ENCODE measurements at places on chromosomes 16 and 17.
A peak's percentile ranks its signal among the peaks of the same experiment; 100 is the strongest.

DNA sequence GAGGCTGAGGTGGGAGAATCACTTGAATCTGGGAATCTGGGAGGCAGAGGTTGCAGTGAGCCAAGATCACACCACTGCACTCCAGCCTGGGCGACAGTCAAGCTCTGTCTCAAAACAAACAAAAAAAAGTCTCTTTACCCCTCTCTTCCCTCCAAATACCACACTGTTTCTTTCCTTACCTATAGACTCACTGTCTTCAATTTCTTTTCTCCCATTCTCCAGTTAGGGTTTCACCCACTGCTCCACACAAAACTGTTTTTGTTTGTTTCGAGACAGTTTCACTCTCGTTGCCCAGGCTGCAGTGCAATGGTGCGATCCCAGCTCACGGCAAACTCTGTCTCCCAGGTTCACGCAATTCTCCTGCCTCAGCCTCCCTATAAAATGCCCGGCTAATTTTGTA, 6.1 kb upstream of the CD2BP2 start:
- no peak for DNase-seq

GRCh38 chr17:19376811-19377210, 1.5 kb upstream of the MAPK7 start:
- no peak for DNase-seq

- no peak for DNase-seq
Observed at GRCh38 chr17:81278831-81279230, 16.3 kb downstream of the SLC38A10 start.

DNA sequence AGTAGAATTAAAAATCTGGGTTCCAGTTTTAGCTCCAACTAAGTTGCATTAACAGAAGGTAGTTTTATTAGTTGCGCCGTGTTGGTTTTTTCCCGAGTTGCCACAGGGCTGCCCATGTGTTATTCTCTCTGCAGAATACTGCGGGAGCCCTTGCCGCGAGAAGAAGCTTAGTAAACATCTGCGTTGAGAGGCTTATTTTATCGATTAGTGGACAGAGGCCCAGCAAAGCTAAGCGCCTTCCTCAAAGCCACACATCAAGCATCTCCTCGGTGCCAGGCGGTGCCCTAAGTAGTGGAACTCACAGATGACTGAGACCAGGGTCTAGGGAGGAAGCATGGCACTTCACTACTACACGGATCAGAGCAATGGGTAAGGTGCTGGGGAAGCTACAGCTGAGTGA, 212.3 kb upstream of the IRX5 start:
- no peak for DNase-seq

DNA sequence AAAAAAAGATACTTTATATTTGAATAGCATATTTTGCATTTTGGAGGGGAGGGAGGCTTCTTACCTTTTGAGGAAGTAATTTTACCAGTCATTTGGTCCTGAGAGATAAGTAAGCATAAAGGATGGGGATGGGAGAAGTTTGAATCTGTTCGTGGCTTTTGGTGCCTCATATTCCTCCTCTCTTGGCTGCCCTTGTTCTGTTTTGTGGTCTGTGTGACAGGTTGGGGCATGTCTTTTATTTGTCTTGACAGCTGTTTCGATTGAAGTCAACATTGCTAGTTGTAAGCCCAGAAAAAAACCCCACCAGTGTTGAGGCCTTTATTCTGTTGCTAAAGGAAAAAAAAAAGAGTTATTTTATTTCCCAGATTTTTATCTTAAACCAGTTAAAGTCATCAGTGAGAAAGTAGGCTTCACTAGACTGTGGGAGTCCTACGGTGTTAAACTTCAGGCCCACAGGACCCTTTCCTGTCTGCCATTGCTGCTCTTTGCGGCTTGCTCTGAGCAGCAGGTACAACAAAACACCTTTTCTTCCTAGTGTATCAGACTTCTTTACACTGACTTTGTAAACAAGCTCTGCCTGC, 11.4 kb downstream of the SLC7A6 start:
- DNase-seq: peak; percentile 53

DNA sequence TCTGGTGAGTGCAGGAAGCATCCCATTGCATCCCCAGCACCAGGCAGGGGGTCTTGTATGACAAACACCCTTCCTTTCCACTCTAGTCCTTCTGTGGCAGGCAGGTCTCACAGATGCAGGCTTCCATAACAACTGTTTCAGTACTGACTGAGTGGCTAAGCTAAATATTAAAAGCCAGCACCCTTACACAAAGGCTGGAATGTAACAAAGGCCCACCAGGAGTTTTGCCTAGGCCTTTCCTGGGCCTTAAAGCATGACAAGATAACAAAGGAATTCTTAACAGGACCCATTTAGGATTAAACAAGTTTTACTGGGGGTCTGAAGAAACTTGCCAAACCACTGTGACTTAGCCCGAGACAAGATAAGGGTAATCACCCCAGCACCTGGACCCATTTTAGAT, 228.9 kb upstream of the RPL38 start:
- no peak for DNase-seq

DNA sequence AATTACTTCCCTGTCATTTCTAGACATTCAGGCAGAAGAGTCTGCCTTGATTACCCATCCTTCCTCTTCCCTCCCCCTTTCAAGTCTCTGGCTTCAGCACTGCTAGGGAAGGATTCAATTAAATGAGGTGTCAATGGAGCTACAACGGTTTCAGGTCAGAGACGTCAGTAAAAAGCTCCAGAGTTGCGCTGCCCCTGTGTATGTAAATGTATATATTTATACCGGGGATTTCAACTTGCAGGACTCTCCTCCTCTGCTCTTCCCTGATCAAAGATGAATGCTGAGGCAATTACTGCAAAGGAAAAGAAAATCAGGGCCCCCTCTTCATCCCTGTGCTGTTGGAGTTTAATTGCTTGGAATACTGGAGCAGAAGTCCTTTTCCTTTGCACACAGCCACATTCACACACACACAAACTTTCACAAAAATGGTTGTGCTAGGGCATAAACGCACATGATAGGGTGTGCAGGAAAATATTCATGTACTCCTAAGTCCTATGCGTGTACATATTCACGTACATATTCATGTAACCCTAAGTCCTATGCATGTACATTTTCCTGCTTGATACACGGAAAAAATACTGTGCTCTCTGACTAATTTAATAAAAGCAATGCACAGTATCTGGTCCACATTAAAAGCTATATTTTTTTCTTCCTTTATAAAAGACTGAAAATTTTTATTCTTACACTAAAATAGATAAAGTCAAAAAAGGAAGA, 129.7 kb upstream of the PMFBP1 start:
- no peak for DNase-seq

GRCh38 chr16:1749152-1750117, 21.9 kb downstream of the NME3 start:
- DNase-seq: no peak

DNA sequence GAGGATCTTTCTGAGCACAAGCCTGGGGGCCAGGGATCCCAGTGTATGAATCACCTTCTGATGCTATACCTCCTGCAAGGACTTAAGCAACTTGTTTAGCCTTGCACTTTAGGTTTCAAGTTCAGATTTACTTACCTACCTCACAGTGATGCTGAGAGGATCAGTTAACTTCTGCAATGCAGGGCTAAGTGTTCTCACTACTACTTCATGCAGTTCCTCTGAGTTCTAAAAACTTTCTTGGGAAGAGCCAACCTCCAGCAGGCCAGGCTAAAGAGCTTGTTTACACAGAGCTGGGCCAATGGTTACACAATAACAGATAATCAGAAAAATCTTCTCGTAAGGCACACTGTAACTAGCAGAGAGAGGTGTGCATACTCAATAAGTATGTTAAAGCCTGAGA, 13.0 kb downstream of the VEZF1 start:
- DNase-seq: no peak

DNA sequence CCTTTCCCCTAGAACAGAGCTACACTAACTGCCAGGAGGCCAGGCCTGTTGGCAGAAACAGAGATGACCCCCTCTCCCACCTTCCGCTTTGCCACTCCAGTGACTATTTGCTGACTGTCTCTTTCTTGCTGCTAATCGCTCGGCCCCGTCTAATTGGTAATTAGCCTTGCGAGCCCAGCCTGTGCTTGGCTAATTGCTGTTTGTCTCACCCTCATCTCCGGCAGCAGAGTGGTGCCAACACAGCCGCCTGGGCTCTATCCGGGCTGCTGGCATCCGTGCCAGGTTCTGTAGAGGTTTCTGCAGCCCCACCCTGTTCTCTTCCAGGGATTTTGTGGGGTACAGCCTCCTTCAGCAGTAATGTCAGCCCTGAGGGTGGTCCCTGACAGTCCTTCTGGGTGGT, 27.4 kb upstream of the PHB1 start:
- no peak for DNase-seq

DNA sequence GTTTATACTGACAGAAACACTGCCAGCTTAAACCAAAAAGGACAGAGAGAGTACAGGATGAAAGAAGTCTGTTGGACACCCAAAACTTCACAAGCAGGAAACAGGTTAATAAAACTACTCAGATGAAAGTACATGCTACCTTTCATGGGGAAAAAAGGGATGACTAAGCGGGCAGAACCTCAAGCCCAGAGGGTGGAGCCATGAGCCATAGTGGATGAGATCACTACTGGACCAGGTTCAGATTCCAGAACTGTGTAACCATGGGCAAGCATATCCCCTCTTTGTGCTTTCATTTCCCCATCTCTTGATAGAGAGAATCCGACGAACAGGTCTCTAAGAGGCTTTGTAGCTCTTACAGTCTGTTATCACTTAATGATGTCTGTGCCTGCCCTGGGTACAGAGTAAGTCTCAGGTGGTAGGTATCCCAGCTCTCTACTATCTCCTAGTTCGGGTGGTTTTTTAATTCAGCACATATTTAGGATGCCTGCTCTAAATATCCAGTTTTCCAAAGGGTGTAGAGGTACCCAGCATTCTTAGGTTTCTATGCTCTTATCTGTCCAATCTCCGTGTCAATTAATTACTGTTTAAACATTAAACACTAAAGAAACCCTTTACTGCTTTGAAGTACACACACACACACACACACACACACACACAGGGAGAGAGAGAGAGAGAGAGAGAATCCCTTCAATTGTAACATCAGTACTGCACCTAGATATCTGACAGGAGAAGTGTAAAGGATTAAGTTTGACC, 206.7 kb downstream of the ZNF423 start:
- no peak for DNase-seq

- DNase-seq: no peak
Observed at GRCh38 chr16:68399456-68399855, 48.9 kb downstream of the SMPD3 start.

GRCh38 chr17:77916703-77917481, 41.6 kb upstream of the TNRC6C start:
- no peak for DNase-seq

- DNase-seq: no peak
Observed at GRCh38 chr17:3503285-3503684, 27.5 kb downstream of the ASPA start.

- peak; percentile 54 for DNase-seq
Observed at GRCh38 chr17:21098934-21099689, 27.7 kb upstream of the DHRS7B start.

DNA sequence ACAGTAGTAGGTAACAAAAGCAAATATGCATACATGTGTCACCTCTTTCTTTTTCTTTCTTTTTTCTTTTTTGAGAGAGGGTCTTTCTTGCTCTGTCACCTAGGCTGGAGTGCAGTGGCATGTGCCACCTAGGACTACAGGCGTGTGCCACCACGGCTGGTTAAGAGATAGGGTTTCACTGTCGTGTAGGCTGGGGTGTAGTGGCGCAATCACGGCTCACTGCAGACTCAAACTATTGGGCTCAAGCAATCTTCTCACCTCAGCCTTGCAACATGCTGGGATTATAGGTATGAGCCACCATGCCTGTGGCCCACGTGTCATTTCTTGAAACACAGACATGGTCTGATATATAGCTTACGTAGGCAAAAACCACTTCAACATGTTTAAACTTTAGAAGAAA, 397.7 kb upstream of the PMFBP1 start:
- no peak for DNase-seq

DNA sequence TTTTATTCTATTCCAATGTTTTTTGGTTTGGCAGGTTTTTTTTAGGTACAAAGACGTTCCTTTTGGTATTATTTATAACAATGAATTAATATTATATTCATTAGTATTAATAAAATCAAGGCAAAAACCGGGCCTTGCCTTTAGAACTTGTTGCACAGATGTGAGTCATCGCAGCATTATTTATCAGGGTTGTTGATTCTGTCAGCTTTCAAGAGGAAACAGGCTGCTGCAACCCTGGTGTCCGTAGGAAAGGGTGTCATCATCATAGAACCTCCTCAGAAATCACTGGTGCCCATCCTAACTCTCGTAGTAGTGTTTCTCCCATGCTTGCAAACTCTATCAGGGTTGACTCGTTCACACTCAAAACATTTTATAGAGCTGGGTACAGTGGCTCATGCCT, 10.2 kb upstream of the LRRC37B start:
- DNase-seq: no peak

DNA sequence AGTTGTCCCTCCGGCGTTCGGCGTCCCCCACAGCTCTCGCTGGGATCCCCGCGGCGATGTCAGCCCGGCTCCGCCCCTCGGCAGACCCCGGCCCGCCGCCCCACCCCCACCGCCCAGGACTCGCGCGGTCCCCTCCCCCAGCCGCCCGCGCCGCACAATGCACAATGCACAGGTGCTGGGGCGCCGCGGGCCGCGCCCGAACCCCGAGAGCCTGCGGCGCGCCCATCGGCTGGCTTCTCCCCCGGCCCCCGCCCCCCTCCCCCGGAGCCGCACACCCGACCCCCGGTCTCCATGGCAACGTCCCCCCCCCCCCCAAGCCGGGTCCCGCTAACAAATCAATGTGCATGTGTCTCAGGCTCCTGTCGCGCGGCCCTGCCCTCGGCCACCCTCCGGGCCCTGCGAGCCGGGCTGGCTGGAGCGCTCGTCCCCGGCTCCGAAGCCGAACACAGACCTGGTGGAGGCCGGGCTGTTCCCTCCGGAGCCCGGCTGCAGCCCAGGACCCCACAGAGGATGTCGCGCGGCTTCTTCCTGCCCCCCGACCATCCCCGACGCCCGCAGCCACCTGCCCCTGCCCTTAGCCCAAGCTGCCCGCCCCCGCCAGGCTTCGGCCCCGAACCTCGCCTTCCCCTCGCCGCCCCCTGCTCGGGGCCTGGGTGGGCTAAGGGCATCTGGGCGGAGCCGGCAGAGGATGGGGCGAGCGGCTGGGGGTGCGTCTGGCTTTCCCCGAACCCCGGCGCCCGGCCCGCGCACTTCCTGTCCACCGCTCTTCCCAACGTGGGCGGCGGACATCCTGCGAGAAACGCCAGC, 818 bp upstream of the CBX8 start:
- DNase-seq: no peak

DNA sequence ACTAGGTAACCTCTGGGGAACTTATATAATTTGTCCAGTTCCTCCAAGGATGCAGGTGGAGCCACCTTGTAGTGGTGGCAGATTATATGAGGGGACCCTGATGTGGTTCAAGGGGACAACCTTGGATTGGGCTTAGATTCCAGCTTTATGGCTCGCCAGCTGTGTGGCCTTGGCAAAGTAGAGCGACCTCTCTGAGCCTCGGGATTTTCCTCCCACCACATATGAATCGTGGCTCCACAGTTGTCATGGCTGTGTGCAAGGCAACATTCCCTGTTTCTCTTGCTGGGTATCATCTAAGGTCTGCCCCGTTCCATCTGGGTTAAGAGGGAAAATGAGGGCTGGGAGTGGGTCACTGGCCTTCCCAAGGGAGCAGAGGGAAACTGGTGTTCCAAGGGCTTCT, 104.6 kb downstream of the RAB11FIP4 start:
- no peak for DNase-seq
